ENCODE measurements at places on chromosomes 4 and X. TPM values are rescaled to one million over a fixed set of nuclear protein-coding genes. Genes with fewer than 3 reads are reported as not detected.

- no peak for DNase-seq
These were observed 5.7 kb downstream of the RTL5 start for GRCh38 chrX:72126048-72126415.

DNA sequence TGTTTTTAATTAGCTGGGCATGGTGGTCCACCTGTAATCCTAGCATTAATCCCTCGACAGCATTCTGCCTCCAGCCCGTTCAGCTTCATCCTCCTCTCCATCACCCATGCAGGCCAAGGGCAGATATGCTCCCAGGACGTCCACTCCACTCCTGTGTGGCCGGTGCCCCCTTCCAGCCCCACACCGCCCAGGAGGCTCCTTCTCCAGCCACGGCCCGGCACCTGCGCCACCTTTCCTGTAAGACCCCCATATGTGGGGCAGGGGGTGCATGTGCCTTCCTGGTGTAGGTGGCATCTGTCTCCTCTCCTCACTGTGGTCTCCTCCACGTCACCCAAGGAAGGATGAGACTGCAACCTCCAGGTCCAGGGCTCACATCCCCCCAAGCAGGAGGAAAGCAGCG lies 57.0 kb upstream of the MXD4 start:
- no peak for DNase-seq

- no peak for DNase-seq
These were observed 33.4 kb downstream of the SLC2A9 start for GRCh38 chr4:9987749-9988362.

- DNase-seq = no peak
These were observed 125.8 kb downstream of the PPEF1 start for GRCh38 chrX:18833071-18833731.

GRCh38 chr4:137181293-137181899 lies 350.9 kb downstream of the PCDH18 start:
- DNase-seq = no peak

GRCh38 chrX:74613370-74614092 lies 893 bp downstream of the RLIM start:
- peak; percentile 28 for DNase-seq

DNA sequence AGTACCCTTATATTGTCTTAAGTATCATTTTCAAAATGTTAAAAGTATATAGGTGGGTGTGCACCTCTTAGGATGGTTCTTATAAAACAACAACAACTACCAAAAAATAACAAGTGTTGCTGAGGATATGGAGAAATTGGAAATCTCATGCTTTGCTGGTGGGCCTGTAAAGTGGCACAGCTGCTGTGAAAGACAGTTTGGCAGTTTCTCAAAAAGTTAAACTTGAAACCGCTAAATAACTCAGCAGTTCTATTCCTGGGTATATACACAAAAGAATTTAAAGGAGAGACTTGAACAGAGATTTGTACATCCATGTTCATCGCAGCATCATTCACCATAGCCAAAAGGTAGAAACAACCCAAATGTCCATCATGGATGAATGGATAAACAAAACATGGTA lies 65.5 kb downstream of the HAND2 start:
- DNase-seq = no peak

- no peak for DNase-seq
These were observed 782.5 kb upstream of the INTU start for GRCh38 chr4:126850286-126850685.

KDR gene
- polyA plus RNA-seq = 36.5 TPM

GRIA2 gene
- 5.9 TPM for polyA plus RNA-seq

SHROOM3 gene
- polyA plus RNA-seq = 19.0 TPM

CNGA1 gene
- polyA plus RNA-seq = 0.94 TPM

ENPP6 gene
- polyA plus RNA-seq = 13.8 TPM

FAM9C gene
- polyA plus RNA-seq = 0.28 TPM

CDK16 gene
- polyA plus RNA-seq = 111 TPM

Data from forelimb muscle (tissue), 1 donor.